AG20443 (cell line): ENCODE measurements at places on chromosomes 16 and 17.

GRCh38 chr17:74523308-74523707 lies 8.0 kb downstream of the CD300LB start:
- peak; percentile 3 for DNase-seq

- peak; percentile 82 for DNase-seq
Observed at GRCh38 chr17:81365148-81365600, 30.1 kb upstream of the BAHCC1 start.

- DNase-seq, result no peak
Observed at GRCh38 chr16:82016263-82016662, 5.0 kb upstream of the SDR42E1 start.

- DNase-seq, result no peak
Observed at GRCh38 chr17:77566151-77566550, 392.4 kb upstream of the TNRC6C start.

GRCh38 chr16:1401758-1402154 lies 12.7 kb downstream of the UNKL start:
- DNase-seq, result no peak

- no peak for DNase-seq
Observed at GRCh38 chr17:68353111-68353521, 61.8 kb downstream of the ARSG start.

DNA sequence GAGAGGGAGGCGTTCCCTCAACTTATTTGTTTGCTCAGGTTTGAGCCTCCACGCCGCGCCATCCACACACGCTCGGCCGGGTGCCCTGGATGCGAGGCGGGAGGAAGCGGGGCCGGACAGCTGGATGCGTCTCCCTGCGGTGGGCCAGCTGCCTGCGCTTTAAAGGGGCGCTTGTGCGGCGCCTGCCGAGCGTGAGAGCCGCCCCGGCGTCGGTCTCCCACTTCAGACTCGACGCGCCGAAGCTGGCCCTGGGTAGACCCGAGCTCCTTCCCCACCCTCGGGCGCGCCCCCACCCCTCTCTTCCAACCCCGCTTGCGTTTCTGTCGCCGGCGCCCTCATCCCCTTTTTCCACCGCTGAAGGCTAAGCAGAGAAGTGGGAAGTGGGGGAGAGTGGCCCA lies 527 bp upstream of the CHAD start:
- DNase-seq, result peak; percentile 64

DNA sequence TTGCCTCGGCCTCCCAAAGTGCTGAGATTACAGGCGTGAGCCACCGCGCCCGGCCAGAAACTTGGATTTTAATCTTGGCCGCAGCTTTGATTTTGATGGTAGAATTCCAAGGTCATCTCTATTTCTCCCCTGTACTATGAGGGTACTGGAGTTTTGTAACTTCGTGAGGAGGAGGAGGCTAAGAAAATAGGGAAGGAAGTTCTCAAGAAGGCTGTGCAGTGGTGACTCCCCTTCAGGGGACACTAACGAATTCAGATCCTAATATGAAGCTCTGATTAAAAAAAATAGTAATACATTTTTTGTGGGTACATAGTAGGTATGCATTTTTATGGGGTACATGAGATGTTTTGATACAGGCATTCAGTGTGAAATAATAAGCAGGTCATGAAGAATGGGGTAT lies 55.9 kb downstream of the LDHD start:
- no peak for DNase-seq

- no peak for DNase-seq
Observed at GRCh38 chr17:53619025-53619424, 203.7 kb upstream of the KIF2B start.

DNA sequence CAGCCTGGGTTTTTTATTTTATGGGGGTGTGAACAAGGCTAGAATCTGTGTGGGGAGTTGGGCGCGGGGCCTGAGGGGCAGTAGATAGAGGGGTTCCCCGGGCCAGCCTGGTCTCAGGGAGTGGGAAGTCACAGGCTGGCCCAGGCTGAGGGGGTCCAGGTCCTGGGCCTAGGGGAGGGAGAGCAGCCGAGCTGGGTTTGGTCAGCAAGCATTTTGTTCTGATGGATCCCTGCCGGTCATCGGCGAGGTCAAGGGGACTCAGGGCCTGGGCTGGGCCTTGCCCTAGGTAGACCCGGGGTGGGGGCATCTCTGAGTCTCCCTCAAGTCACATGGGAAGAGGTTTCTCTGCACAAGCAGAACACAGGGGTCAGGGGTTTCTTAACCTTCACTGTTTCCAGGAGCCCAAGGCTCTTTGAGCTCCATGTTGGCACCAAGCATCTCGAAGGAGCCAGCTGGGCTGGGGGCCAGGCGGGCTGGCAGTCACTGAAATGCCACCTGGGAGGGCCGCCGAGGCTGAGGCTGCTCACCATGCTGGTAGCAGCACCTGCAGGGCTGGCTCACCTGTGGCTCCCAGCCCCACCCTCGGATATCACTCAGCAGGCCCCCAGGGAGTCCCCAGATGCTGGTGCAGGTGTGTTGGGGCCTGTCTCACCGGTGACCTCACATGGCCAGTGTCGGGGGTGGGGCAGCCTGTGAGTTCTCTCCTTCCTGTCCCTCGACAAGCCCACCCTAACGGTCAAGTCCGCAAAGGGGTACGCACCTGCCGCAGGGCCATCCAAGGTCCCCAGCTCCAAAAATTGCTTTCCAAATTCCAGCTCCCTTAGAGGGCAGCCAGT lies 41.0 kb downstream of the SLC7A5 start:
- no peak for DNase-seq

- no peak for DNase-seq
Observed at GRCh38 chr17:29036584-29036983, 6.4 kb upstream of the PIPOX start.

DNA sequence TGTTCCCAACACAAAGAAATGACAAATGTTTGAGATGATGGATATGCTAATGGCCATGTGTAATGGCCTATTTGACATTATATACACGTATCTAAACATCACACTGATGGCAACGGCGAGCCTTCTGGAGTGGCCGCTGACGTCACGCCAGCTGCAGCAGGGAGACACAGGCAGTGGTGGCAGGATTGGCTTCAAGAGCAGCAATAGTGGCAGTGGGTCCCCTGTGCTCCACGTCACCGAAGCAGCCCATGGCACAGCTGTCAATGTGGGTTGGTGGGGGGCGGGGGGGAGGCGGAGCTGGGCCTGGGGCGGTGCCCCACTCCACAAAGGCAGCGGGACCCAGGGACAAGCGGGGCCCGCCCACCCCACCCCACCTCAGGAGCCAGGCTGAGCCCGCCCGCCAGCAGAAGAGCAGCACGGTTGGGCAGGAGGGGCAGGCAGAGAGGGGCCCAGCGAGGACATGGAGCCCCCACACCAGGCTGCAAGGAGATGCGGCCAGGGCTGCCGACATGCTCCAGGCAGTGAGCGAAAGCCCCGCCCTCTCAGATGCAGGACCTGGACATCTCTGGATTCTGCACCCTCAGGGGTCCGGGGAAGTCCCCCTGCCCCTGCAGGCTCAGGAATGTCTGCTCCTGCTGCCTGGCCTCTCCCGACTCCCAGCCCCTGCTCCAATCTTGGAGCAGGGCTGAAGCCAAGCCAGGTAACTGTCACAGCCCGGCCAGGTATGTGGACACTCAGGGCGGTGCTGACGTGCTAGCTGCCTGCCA lies 64.6 kb downstream of the USP32 start:
- DNase-seq, result no peak

DNA sequence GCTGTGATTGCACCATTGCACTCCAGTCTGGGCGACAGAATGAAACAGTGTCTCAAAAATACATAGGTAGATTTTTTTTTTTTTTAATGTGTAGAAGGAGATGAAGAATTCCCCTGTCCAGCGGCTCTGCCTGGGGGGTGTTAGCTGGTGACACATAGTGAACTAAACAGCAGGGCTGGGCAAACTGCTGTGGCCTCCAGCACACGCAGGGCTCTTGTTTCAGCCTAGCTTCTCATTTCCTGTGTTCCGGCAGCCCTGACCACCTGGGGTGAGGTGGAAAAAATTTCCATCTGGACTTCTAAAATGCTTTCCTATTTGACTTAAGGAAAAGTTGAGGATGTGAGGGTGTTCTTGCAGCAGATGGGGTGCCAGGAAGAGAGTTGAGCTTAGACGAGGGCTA lies 33.3 kb upstream of the RGS9 start:
- DNase-seq, result no peak

- DNase-seq, result no peak
Observed at GRCh38 chr16:85249418-85250146, 137.3 kb upstream of the CIBAR2 start.

DNA sequence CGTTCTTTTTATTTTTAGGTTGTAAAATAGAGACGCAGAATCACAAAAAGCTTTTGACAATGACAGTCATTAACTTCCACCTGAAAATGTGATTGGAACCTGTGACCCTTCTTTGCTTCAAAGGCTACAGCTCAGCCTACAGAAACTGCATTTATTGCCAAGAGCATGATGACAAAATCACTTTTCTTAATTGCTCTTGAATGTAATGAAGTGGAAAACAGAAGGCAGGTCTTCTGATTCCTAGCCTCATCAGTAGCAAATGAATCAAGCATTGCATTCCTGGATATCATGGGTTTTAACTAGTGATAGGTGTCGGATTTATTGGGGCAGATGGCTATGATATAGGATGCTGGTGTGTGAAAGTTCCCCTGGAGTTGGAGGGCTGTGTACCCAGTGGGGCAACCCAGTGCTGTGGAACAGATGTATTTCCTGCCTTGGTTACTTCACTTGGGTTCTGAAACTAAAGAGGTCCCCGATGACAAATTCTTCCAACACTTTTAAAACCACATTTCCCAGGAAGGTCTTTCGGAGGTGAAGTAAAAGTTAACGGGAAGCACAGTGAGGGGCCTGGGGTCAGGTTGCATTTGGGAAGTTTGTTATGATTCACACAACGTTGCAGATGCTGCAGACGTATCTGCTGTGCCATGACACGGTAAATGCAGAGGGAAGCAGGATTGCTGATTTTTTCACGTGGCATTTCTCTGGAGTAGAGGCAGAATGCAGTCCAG lies 127.5 kb downstream of the HS3ST3A1 start:
- DNase-seq, result no peak

- DNase-seq, result no peak
Observed at GRCh38 chr16:74738113-74738541, 36.5 kb downstream of the FA2H start.

DNA sequence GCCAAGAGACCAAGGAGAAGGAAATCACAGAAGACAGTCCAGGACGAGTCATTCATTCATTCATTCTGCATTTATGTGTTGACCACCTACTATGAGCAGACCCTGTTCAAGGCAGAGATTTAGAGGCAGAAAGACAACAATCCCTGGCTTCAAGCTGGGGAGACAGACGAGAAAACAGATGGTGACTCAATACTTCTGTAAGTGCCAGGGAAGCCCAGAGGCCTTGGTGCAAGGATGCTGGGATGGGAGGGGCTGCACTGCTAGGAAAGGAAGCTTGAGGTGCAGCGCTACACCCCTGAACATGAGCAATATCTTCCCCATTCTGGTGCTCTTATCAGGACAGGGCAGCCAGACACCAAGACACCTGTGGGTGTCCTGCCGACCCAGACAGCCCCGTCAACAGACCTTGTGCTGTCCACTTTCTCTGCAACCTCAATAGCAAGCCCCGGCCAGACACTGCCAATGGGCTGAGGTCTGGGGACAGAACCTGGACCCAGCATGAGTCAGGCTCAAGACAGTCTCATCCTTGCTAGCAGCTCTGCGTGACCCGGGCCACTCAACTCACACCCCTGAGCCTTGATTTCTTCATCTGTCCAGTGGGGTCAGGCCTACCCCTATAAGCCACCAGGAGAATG lies 163.5 kb downstream of the COPRS start:
- DNase-seq, result peak; percentile 65

GRCh38 chr17:75549246-75550138 lies 24.0 kb downstream of the LLGL2 start:
- no peak for DNase-seq

DNA sequence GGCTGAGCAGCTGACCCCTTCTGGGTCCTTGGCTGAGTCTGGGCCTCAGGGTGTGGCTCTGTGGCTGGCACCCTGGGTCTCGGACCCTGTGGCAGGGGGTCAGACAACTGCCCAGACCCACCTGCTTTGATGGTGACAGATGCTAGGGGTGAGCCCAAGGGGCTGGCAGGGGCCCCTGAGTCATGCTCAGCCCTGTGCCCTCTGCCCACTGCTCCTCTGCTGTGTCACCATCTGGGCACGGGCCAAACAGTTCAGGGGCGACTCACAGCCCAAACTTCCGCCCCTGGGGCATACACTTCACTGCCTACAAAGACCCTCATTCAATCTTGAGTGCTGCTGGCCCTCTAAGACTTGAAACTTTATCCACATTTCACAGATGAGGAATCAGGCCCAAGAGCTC lies 5.7 kb downstream of the ADGRG1 start:
- DNase-seq, result peak; percentile 37

GRCh38 chr17:3543453-3543852 lies 14.2 kb downstream of the TRPV3 start:
- DNase-seq, result no peak

GRCh38 chr17:40295488-40296436 lies 8.1 kb downstream of the CDC6 start:
- DNase-seq, result no peak

DNA sequence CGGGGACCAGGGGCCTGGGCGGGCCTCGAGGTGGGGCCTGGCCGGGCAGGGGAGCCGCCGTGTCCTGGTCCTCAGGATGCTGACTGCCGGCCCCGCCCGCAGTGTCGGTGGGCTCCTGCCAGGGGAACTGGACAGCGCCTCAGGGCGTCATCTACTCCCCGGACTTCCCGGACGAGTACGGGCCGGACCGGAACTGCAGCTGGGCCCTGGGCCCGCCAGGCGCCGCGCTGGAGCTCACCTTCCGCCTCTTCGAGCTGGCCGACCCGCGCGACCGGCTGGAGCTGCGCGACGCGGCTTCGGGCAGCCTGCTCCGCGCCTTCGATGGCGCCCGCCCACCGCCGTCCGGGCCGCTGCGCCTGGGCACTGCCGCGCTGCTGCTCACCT lies 2.3 kb upstream of the PAQR4 start:
- DNase-seq, result peak; percentile 48

DNA sequence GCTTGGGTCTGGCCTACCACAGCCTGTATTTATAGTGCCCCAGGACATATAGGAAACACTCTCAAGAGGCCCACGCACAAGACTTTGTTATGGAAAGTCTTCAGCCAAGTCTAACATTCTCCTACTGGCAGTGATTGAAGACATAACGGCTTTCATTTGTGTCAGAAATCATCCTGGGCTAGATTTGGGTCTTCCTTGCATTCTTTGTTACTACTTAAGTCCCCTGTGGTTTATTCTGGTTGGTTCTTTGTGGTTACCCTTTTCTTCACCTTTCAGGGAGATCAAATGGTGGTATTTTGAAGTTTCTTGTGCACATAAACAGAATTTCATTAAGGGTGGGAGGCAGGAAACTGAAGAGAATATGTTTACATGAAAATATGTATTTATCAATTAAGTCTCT lies 37.7 kb downstream of the REXO5 start:
- DNase-seq, result no peak

DNA sequence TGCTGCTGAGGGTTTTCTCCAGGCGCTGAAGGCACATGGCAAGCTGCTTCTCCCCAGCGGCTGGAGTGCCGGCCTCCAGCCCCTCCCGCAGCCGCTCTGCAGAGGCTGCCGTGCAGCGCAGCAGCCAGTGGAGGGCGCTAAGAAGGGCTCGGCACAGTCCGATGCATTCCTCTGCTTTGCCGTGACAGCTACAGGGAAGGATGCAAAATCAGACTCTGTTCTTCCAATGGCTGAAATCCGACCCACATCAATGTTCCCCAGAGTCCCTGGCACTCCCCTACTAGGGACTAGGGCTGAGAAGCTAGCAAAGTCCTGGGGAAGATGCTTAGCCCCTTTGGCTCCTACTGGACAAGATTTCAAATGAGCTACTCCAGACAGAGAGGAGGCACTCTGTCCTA lies 19.0 kb downstream of the MED24 start:
- DNase-seq, result peak; percentile 80

- no peak for DNase-seq
Observed at GRCh38 chr17:56173026-56173425, 19.8 kb downstream of the ANKFN1 start.
